ENCODE measurements at places on chromosomes 3 and 15. TPM values are rescaled to one million over a fixed set of nuclear protein-coding genes. Genes with fewer than 3 reads are reported as not detected.

The TTC21A gene
- total RNA-seq, result 0.55 TPM

The CADPS gene
- total RNA-seq, result not detected

The CPN2 gene
- total RNA-seq, result not detected

The MEIS2 gene
- total RNA-seq, result not detected

The ACVR2B gene
- 10.3 TPM for total RNA-seq

The PDZRN3 gene
- not detected for total RNA-seq

The GOLGA8M gene
- 0.55 TPM for total RNA-seq

The CLSTN2 gene
- total RNA-seq, result not detected
